ENCODE measurements at places on chromosomes 5 and 9.

- DNase-seq, result no peak
These were observed 78.7 kb downstream of the HSPA4 start for GRCh38 chr5:133130387-133131118.

GRCh38 chr5:64166201-64166959 is 737 bp downstream of the RNF180 start:
- DNase-seq, result no peak

DNA sequence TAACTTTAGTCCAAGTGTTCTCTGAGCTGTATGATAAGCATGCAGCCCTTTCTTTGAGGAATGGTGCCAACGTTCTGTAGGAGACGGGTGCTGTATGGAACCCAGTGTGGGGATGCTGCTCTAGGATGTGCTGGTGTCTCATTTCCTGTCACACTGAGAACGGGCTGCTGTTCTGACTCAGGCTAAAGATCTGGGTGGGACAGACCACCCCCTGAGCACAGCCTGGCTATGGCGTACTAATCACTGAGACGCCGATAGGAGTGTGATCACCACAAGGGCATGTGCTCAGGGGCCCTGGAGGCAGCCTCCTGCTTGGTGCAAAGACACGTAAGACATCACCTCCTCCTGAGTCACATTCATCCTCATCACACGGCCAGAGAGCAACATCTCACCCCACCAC is 240.4 kb downstream of the IRX2 start:
- DNase-seq, result no peak

GRCh38 chr9:38061326-38061977 is 7.6 kb downstream of the SHB start:
- no peak for DNase-seq

GRCh38 chr5:173829826-173830225 is 58.3 kb upstream of the CPEB4 start:
- peak; percentile 47 for DNase-seq

DNA sequence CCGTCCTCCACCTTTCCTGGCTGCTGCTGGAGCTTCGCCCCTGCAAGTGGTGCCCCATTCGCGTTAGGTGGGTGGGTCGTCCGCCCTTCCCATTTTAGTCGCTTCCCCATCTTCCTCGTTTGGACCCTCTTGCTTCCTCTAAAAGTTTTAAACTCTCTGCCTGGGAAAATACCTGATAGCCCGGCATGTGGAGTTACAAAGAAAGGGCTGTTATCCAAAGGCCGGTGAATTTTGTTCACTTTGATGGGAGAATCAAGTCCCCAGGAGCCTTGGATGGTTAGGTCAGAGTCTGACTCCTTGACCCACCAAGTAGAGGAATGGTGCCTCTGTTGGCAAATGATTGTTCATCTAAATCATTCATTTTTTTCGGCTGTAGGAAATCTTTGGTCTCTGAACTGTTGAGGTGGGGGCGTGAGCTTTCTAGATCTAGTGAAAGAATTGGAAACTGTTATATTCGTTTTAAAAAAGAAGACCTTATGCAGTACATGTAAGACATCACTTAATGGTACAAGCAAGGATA is 29.5 kb upstream of the APC start:
- no peak for DNase-seq

- DNase-seq, result no peak
These were observed 193.2 kb downstream of the EFNA5 start for GRCh38 chr5:107477492-107477891.

DNA sequence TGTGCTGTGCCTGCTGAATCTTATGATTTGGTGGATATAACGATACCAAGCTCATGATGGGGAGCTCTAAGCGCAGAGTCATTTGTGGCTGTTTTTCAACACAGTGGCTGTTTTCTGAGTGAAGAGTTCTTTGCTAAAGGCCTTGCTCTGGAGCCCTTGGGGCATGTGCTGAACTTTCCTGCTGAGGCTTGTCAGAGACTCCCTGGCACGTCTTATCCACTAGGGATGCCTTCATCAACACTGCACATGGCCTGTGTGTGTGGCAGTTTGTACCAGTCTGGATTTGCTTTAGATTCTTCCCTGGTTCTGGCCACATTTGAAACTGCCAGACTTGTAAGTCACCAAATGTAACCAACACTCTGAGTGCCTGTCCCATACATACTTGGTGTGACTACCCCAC is 188.2 kb downstream of the DMRT2 start:
- DNase-seq, result no peak

GRCh38 chr5:59698207-59699178 is 195.0 kb downstream of the PDE4D start:
- no peak for DNase-seq

DNA sequence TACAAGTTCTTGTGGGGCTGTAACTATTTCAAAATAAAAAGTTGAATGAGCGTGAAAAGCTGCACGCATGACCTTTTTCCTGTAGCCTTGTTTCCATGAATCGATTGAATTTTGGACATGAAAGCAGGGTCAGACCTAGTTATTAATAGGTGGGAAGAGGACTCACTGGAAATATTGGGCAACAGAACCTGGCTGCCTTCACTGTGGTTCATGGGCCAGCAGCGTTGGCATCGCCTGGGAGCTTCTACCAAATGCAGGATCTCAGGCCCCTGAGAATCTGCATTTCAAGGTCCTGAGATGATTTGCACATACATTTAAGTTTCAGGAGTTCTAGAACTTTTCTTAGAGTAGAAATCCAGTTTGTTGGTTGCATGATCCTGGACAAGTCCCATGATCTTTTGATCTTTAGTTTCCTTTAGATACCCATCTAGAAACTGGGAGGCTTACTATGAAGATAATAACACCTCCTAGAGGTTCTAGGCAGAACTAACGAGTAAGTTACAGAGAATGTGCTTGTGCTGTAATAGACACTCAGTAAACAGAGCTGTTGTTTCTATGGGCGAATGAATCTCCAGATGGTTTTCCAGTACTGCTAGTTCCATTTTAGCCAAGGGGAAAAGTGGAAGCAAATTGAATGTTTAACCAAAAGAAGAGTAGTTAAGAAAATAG is 12.4 kb downstream of the ANKRD33B start:
- no peak for DNase-seq

GRCh38 chr5:120805131-120805530 is 341.0 kb downstream of the PRR16 start:
- no peak for DNase-seq

Data from BE2C (cell line).